Activated T-cell treated with anti-CD3 and anti-CD28 coated beads, Interleukin-2, amount 50 U/mL, for 72 hours (primary cell): ENCODE measurements at places on chromosomes 1 and 21. TPM values are rescaled to one million over a fixed set of nuclear protein-coding genes. Genes with fewer than 3 reads are reported as not detected.

Gene PROK1
- total RNA-seq = 0.17 TPM

Gene UBASH3A
- 57.4 TPM for total RNA-seq

Gene NENF
- 36.9 TPM for total RNA-seq

Gene SYT2
- total RNA-seq = not detected

Gene LY9
- total RNA-seq = 7.6 TPM

Gene OR2T2
- total RNA-seq = not detected
